Activated naive CD8-positive, alpha-beta T cell treated with anti-CD3 and anti-CD28 coated beads, Interleukin-2, amount 10 ng/mL, durations not matched to agents 7 days and 5 days (primary cell): ENCODE measurements at places on chromosomes 6 and 20. TPM values are rescaled to one million over a fixed set of nuclear protein-coding genes. Genes with fewer than 3 reads are reported as not detected.

- DNase-seq: no peak
Measured at GRCh38 chr6:135094403-135094821, 39.8 kb upstream of the HBS1L start.

The LY6G5C gene
- 4.6 TPM for total RNA-seq

- DNase-seq: no peak
Measured at GRCh38 chr6:60891606-60892005, 1394.4 kb downstream of the KHDRBS2 start.

The TCP11 gene
- total RNA-seq: not detected

GRCh38 chr6:130524552-130524951 is 158.7 kb downstream of the TMEM200A start:
- DNase-seq: no peak

GRCh38 chr20:10557685-10558084 is 116.1 kb downstream of the JAG1 start:
- DNase-seq: no peak

GRCh38 chr6:26028746-26029569 is 58.3 kb upstream of the HFE start:
- DNase-seq: no peak

- peak; percentile 42 for DNase-seq
Measured at GRCh38 chr6:31826793-31827285, 699 bp upstream of the HSPA1B start.

- no peak for DNase-seq
Measured at GRCh38 chr6:30565772-30566171, 5.5 kb upstream of the ABCF1 start.

DNA sequence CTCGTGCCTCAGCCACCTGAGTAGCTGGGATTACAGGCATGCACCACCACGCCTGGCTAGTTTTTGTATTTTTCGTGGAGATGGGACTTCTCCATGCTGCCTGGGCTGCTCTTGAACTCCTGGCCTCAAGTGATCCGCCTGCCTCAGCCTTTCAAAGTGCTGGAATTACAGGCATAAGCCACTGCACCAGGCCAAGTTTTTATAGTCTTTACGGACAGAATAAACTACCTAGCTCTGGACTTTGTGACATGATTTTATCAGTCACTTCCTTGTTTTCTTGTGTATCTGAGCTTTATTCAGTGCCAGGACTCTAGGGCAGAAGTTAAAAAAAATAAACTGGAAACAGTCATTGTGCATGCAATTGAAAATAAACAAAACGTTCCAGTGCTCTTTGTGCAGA is 46.7 kb upstream of the RALGAPA2 start:
- DNase-seq: no peak

The C6orf15 gene
- total RNA-seq: not detected

The AFDN gene
- 29.9 TPM for total RNA-seq

GRCh38 chr6:129194306-129194941 is 311.5 kb downstream of the LAMA2 start:
- DNase-seq: no peak

DNA sequence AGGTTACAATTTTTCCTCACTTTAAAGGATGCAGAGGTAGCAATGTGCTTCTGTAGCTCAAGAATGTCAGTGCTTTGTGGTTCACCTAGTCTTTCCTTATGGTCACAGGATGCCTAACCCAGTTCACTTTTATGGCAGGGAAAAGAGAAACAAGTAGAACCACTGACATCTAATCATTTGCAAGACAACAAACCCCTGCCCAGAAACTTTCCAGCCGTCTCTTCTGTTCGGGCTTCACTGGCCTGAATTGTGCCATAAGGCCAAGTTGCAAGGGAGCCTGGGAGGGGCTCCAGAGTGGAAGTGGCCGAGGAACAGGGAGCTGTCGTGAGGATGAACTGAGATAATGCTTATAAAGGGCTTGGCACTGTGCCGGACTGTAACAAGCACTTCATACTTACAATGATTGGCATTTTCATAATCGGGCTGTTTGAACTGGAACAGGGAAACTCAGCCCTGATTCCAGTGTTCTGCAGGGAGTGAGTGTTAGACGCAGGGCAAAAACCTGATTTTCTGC is 212.6 kb downstream of the BCAS1 start:
- no peak for DNase-seq

DNA sequence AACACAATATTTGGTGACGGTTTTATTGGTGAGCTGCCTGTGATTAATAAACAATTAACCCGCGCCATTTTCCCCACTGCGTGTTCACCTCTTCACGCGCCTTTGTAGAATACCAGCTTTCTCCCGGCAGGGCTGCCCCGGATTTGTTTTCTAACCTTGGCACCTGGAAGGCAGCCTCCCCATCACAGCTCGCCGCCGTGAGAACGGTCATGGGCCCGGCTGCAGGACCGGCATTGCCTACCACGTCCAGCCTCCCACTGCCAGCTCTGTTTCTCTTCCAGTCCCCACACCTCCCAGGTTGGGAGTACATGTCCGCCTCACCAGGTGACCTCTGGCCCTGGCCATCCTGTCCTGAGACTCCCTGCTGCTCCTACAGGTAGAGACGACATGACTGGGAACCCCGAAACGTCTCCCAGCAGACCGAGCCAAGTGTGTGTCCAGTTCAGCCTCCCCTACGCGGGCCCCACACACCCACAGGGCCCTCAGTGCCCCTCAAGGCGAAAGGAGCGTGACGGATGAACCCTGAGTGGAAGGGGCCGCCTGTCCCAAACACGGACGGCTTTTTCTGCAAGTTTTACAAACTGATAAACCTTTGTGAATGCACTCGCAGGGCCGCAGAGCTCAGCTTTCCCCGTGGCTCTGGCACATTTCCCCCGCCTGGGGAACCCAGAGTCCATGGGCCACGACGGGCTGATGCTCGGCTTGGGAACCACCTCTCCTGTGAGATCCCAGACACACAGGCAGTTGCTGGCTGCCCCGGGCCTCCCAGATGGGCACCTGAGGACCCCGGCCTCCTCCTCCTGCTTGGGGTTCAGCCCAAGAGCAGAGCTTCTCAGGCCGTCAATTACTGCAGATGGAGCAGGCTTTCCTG is 25.7 kb downstream of the FRMD1 start:
- no peak for DNase-seq

The PTCRA gene
- total RNA-seq: not detected

The PLTP gene
- 2.2 TPM for total RNA-seq

The PRSS16 gene
- 1.4 TPM for total RNA-seq

The PM20D2 gene
- total RNA-seq: 20.6 TPM

DNA sequence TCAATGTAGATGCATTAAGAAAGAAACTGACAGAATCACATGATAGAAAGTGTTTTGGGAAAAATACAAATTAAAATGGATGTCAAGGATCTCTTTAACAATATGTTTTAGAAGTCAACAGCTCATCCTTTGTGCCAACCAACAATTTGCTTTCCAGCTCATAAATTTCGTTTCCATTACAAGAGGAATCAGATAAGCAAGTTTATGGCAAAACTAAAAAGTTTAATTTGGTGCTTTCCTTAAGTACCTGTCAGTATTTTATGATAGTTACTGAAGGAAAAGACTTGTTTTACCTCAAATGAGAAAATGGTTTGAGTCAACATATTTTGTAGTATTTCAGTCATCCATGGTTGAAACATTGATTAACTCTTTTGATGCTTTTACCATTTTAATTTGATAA is 130.0 kb downstream of the CDKAL1 start:
- DNase-seq: no peak

The RIPPLY2 gene
- total RNA-seq: not detected
